ENCODE measurements at places on chromosomes 11 and 22.

GRCh38 chr11:118240999-118241763, 11.0 kb downstream of the MPZL3 start:
- peak; percentile 82 for DNase-seq

DNA sequence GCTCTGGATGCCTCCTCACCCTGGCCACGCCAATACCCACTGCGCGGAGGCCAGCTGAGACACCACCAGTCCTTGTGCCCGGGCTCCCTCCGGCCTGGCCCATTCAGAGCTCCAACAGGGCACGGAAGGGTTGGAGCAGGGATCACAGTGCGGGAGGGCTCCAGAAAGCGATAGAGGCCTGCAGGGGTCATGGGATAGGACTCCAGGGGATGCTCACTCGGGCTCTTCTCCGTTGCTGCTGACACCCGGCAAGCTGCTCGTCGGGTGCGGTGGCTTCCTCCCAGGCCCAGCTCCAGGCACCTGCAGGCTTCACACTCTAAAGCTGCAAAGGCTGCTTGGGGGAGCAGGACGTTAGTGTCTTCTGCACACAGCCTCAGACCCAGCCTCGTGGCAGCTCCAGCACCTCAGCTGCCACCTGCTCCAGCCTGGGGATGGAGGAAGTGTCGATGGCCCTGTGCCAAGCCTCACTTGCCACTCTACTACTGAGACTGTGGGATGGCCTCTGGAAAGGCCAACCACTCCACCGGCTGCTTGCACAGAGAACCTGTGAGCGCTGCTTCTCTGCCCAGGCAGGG, 10.6 kb downstream of the WNT7B start:
- no peak for DNase-seq

- no peak for DNase-seq
Measured at GRCh38 chr11:47889714-47890441, 41.7 kb upstream of the NUP160 start.

DNA sequence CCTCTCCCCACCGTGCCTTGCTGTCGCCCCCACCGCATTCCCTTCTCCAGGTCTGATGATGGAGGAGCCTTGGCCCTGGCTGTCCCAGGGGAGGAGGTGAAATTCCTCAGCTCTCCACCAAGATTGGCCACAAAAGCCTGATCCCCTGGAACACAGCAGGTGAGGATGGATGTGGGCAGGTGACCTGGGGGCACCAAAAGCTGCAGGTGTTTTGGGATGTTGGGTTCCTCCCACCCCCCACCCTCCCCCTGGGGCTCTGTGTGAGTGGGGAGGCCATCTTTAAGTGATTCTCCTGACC, 639 bp downstream of the TRIOBP start:
- no peak for DNase-seq

DNA sequence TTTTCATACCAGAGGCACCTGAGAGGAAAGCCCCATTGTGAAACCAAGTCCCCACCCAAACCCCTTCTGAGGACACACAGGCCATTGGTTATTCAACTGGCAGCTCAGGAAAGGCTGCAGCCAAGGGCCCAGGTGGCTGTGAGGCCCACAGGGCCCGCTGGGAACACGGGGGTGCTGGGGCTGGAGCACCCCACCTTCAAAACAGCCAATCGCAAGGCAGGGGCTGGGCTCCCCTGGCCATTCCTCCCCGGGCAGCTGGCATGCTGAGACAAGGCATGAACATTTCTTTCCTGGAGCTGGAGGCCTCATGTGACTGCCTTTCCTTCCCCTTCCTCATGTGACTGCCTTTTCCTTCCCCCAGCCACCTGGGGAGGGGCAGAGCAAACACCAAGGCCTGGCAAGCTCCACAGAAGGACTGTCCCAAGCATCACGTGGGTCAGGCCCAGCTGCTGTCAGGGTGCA, 76.9 kb downstream of the PIWIL3 start:
- DNase-seq = no peak

GRCh38 chr11:46942172-46942571, 5.6 kb downstream of the CSTPP1 start:
- DNase-seq = no peak

- no peak for DNase-seq
Measured at GRCh38 chr11:11149671-11150459, 203.2 kb downstream of the CSNK2A3 start.

DNA sequence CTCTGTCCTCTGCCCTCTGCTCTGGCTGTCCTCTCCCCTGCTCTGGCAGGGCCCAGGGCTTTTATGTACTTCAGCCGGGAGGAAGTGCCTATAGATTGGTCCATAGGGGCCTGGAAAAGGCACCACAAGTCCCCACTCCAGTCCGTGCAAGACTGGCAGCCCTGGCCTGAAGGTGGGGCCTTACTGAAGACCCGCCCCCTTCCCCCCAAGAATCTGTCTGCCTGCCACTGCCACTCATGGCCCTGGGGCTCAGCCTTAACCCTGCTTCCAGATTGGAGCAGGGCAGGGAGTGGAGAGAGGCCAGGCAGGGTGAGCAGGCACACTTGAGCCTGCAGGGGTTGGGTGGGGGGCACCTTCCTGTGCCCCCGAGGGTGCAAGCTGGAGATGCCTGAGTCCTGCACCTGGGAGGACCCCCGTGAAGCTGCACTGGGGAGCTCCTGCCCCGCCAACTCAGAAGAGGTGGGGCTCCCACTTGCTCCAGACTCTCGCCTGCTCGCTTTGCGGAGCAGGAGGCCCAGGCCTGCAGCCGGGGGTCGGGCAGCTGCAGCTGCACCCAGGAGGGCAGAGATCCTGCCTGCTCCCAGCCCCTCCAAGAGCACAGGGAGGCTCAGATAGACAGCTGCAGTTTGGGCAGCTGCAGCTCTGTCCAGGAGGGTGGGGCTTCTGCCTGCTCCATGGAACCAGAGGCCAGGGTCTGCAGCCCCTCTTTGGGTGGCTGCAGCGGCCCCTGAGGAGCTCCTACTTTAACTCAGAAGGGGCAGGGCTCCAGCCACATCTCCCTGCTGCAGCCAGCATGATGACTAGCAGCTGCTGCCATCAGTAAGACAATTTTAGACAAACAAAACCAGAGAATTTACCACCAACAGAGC, 51.0 kb upstream of the SC5D start:
- no peak for DNase-seq

DNA sequence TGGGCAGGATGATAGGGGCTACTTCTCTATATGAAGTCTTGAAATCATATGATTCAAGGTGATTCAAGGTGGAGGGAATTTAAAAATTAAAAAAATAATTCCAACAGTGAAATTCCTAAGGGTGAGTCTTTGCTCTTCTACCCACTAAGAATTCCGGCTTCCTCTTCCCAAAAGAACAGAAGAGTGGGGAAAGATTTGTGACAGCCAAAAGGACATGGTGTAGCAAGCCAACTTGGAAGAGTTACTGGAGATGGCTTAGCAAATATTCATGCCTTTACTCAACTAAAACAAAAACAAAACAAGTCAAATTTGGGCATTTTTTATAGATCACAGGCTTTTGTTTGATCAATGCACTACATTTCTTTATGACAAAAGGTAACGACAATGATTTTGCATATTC, 12.3 kb downstream of the ZBED5 start:
- no peak for DNase-seq

DNA sequence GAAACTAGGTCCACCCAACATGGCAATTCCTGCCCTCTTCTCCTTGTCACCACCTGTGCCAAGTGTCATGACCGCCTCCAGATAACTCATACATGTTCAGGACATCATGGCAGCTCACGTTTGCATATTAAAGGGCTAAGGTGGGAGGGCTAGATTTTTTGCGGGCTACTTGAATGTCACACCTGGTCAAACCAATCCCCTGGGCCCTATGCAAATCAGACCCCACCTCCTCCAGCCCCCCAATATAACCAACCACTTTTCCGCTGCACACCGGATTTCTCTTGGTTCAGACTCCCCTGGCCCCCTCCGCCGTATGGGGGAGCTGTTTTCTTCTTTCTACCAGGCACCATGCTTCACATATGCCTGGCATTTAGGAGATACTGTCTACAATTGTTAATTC, 12.6 kb downstream of the UPB1 start:
- DNase-seq = no peak

DNA sequence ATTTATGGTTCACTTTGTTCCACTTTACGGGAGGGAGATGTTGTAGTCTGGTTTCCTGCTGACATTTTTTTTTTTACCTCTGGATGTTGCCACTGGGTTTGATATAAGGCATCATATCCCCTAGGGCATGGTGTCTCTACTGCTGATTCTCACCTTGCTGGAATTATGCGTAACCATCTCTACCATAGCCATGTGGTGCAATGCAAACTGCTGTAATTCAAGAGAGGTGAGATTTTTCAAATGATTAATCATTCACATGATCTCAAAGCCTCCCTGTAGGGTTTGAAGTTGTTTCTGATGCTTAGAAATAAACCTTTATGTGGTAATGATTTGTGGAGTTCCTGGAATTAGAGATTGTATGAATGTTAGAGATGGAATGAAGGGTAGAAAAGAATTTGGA, 13.0 kb downstream of the MS4A3 start:
- DNase-seq = no peak

DNA sequence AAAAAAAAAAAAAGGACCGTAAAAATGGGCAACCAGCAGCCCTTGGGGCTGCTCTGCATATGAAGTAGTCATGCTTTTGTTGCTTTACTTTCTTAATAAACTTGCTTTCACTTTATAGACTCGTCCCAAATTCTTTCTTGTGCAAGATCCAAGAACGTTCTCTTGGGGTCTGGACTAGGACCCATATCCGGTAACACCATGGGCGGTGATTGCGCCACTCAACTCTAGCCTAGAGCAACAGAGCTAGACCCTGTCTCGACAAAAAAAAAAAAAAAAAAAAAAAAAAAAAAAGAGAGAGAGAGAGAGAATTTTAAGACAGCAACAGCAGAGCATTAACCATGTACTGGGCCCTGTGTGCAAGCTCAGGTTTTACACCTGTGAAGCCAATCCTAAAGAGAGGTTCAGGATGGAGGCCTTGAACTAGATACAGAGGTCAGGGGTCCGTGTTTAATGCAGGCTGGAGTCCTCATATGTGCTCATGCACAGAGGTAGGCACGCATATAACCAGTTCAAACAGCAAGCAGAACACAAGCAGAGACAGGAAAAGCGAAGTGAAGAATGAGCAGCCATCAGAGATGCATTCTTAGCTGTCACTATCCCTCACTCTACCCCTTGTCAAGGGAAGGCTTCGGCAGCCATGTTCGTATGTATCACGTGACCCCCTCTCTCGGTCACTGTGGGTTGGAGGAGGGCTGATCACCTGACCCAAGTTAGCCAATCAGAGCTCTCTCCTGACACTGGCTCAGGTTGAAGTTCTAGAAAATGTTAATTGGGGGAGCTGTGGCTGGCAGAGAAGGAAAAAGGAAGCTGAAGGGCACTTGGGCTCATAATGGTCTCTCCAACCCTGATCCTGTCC, 16.7 kb upstream of the SYT12 start:
- no peak for DNase-seq

GRCh38 chr11:57793351-57794115, 31.9 kb downstream of the CTNND1 start:
- DNase-seq = no peak

DNA sequence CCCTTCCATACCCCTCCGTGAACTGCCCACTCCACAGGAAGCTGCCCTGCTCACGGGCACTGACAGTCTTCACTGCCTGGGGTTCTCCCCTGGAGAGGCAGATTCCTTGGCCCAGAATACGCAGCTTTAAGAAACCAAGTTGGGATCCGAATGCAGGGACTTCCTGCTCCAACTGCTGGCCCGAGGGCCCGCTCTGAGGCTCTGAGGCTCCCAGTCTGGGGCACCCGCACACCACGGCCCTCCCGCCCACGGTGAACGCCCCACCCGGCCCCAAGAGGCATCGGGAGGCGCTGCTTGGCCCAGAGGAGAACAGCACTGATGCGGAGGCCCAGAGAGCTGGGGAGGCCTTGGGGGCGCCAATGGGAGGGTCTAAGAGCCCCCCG, 42.3 kb downstream of the IGF2 start:
- no peak for DNase-seq

All from T-helper 2 cell treated with Interferon-gamma antibody and Interleukin-4, amounts not matched to agents 5 μg/mL and 100 μg/mL, for 36 hours (primary cell).